ENCODE measurements at places on chromosomes 16 and 17. TPM values are rescaled to one million over a fixed set of nuclear protein-coding genes. Genes with fewer than 3 reads are reported as not detected.

GRCh38 chr16:14063618-14064581, 7.2 kb upstream of the MRTFB start:
- DNase-seq: no peak

CCL5 gene
- total RNA-seq: 0.48 TPM

CBX1 gene
- total RNA-seq: 8.2 TPM

PALB2 gene
- total RNA-seq: 4.6 TPM

DNA sequence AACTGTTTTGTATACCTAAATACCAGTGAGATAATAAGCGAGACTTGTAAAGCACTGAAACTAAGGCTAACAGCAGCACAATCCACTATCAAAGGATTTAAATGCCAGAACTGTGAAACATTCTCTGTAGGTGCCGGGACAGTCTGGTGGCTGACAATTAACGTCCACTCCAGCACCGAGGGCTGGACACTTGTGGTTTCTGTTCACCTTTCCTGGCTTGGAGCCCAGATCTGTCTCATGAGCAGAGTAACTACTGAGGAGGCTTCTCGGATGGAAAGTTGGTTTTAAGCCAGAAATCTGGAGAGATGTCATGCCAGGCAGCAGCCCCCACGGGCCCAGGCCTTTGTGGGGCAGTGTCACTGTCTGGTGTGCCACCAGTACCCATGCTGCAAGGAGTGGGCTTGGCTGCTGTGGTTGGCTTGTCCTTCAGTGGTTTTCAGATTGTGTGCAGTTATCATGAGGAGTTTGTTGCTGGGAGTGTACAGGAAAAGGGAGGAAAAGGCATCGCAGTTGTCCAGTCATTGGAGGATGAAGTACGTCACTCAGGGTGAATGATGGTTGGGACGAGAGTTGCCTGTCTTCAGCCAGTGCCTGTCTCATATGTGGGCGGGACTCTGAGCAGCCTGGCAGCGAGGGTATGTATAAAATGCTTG, 35.5 kb downstream of the UBN1 start:
- peak; percentile 63 for DNase-seq

GRCh38 chr17:68807998-68808772, 147.0 kb downstream of the ABCA8 start:
- DNase-seq: no peak

Data from left lobe of liver (tissue), 2 donors.